ENCODE measurements at places on chromosomes 12 and 14. TPM values are rescaled to one million over a fixed set of nuclear protein-coding genes. Genes with fewer than 3 reads are reported as not detected.

The SYNDIG1L gene
- total RNA-seq: not detected

The HOXC12 gene
- total RNA-seq: not detected

The RTL1 gene
- not detected for total RNA-seq

The VPS33A gene
- 16.9 TPM for total RNA-seq

The REM2 gene
- total RNA-seq: under 0.01 TPM

Measured in dermis lymphatic vessel endothelial cell (primary cell).